Stimulated activated CD8-positive, alpha-beta memory T cell treated with anti-CD3 and anti-CD28 coated beads, Interleukin-12 subunit alpha, Interleukin-12 subunit beta, amount 100 ng/mL, for 1 hour (primary cell): ENCODE measurements at places on chromosomes 3 and 15.

GRCh38 chr3:104323226-104323625 lies 1043.5 kb upstream of the ALCAM start:
- DNase-seq, result no peak

- DNase-seq, result no peak
These were observed 157.6 kb downstream of the SHQ1 start for GRCh38 chr3:72690629-72691028.

GRCh38 chr3:186088335-186088734 lies 20.6 kb downstream of the ETV5 start:
- no peak for DNase-seq

- no peak for DNase-seq
These were observed 286.1 kb upstream of the CTNNB1 start for GRCh38 chr3:40913192-40913591.

DNA sequence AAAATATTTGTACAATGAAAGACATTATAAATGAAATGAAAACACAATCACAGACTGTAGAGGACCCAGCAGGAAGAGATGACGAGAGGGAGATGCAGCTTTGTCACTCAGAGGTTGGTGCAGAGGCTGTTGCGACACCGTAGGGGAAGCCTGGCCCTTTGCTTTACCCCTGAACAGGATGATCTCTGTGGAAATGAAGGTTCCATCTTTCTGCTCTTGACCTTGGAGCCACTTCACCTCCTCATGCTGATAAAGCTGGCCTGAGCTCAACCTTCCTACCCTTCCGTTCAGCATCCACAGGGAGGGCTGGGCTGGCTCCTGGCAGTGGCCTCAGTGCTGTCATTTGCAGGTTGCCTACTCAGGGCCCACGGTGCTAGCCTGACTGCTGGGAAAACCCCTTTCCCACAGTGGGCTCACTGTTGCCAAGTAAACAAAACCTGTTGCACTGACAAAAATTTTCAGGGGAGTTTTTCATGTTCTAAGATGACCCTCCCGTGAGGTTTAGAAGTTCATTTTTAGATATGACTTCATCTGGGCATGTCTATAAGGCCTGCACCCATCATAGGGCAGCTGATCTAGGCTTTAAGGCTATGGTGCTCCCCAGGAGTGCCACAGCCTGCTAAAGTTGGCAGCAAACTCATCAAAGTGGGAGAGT lies 3.0 kb upstream of the CD80 start:
- no peak for DNase-seq

GRCh38 chr15:34718681-34719665 lies 35.8 kb downstream of the GJD2 start:
- DNase-seq, result no peak

GRCh38 chr3:31968369-31968926 lies 12.6 kb downstream of the OSBPL10 start:
- no peak for DNase-seq

DNA sequence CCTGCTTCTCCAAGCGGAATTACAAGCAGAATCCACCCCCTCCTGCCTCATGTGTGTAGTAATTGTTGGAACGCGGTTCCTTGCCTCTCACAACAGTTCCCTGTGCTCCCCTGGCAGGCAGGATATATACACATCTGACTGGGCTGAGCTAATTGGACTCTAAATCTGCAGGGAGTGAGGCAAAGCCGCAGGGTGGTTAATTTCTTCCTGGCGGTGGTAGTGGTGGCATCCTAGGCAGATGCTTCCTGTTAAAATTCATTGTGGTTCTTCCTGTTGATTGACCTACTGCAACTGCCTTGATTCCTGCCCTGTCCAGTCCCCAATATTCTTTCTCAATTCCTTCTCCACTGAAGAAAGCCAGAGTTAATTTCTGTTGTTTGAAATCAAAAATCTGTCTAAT lies 202.9 kb upstream of the PROK2 start:
- DNase-seq, result no peak

GRCh38 chr3:142444343-142444742 lies 3.5 kb downstream of the XRN1 start:
- no peak for DNase-seq

DNA sequence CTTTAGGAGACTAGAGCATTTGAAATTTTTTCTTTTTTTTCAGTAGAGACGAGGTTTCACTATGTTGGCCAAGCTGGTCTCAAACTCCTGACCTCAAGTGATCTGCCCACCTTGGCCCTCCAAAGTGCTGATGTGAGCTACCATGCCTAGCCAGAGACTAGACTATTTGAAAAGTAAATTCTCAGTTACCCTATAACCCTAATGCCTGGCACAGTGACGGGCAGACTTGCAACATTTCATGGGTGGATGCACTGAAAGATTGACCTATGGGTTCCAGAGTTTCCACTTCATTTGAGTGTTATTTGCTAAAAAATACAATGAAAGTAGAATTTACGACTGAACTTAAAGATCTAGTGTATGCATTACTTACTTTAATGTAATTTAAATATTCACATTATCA lies 45.7 kb upstream of the LIPC start:
- no peak for DNase-seq

- DNase-seq, result no peak
These were observed 103.8 kb downstream of the FBLN2 start for GRCh38 chr3:13652728-13653127.

- no peak for DNase-seq
These were observed 91.1 kb upstream of the FGF7 start for GRCh38 chr15:49331951-49332350.

DNA sequence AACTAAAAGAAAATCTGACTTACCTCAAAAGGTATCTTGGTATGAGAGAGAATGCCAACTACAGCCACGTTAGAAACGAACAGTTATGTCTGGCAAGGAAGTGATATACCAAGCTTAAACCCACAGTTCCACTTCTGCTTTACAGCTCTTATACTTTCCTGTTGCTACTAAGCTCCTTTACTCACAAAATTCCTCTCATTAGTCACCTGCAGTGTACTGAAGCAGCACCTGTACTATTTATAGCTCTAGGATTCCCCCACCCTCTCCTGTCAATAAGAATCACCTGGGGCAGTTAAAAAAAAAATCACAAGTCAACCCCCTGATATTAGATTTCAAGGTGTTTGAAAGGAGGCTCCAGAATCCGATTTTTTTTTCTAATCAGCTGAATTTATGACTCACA lies 2.9 kb upstream of the TMEM266 start:
- no peak for DNase-seq

DNA sequence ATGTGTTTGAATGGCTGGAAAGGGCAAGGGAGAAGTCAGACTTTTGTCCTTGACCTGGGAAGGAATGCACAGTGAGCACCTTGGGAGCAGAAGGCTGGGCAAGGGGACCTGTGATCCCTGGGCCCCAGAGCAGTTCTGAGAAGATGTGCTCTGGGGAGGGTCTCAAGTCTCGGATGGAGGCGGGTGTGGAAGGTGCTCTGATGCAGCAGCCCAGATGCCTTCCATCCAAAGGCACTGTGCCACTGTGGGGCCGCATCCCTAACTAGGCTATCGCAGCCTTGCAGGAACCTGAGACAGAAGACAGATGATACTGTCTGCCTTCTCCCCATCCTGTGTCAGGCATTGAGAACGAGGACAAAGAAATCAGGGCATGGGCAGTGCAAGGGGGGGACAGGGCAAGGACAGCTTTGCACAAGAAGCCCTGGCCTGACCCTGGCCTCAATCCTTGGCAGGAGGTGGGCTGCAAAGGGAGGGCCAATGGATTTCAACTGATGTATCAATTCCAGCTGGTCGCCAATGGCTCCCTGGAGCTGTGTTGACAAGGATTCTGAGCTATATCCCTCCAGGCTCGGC lies 14.6 kb upstream of the PRKCD start:
- no peak for DNase-seq

- DNase-seq, result no peak
These were observed 178.5 kb downstream of the APBA2 start for GRCh38 chr15:29064290-29064689.

GRCh38 chr3:88779482-88779881 lies 327.9 kb upstream of the EPHA3 start:
- no peak for DNase-seq

DNA sequence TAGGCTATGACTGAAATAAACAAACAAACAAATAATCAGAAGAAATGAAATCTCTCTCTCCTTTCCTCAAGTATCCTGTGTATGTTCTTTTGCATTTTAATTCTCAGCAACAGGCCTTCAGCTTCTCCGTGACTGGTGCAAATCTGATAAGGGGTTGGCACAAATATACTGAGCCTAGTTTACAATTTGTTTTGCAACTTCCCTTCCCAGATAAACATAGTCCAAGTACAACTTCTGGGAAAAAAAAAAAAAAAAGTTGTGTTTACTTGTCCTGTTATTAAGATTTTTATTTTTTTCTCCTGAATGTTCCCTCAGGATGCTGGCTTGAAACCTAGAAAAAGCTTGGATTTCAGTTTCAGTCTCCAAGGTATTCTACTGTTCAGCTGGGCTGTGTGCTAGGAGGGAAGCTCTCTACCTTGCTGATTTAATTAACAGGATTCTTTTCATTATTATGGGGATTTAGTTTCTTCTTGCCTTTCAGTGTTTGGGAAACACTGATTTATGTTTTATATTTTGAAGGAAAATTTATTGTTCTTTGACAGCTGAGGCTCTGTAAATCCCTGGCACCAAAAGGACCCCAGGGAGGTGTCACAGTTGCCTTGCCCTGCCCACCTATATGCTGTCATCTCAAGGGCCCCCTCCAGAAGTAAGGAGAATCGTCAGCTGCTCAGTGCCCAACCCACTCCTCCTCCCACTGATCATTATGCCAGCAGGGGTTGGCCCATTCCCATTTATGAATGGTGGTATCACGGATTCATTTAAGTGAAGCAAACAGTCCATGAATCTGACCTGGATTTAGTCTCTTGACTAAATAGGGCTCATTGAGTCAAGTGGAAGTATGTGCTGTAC lies 185.2 kb downstream of the MEIS2 start:
- DNase-seq, result no peak

- DNase-seq, result no peak
These were observed 51.6 kb downstream of the RAB11A start for GRCh38 chr15:65920825-65921309.
